ENCODE measurements at places on chromosomes 13 and 19. TPM values are rescaled to one million over a fixed set of nuclear protein-coding genes. Genes with fewer than 3 reads are reported as not detected.

- H3K36me3 ChIP-seq = peaks cover 13% of the 10 kb centered on the region
- no peak overlapping the region for H3K4me3 ChIP-seq
- no peaks in the 10 kb centered on the region for H3K27me3 ChIP-seq
- DNase-seq = no peak
Measured at GRCh38 chr13:77980592-77980991, 62.0 kb upstream of the EDNRB start.

DNA sequence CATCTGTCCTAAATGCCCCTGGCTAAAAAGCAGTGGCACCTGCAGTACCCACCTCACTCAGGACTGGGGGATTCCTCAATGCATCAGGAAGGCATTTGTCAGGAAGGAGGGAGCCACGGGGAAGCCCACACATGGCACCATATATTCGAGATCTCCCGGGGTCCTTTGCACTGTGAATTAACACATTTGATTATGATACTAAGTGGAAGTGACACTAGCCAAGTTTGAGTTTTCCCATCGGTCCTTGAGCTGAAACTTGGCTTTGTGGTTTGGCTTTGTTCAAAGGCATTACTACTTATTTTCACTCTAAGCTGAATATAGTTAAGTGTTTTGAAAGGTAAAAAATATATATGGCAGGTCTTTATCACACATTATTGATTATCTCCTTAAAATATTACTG, 168.7 kb upstream of the MYO16 start:
- no peaks in the 10 kb centered on the region for H3K27me3 ChIP-seq
- DNase-seq = no peak
- no peaks in the 10 kb centered on the region for H3K4me1 ChIP-seq
- H3K36me3 ChIP-seq = no peaks in the 10 kb centered on the region
- no peak overlapping the region for H3K4me3 ChIP-seq
- no peak overlapping the region for H3K27ac ChIP-seq

DNA sequence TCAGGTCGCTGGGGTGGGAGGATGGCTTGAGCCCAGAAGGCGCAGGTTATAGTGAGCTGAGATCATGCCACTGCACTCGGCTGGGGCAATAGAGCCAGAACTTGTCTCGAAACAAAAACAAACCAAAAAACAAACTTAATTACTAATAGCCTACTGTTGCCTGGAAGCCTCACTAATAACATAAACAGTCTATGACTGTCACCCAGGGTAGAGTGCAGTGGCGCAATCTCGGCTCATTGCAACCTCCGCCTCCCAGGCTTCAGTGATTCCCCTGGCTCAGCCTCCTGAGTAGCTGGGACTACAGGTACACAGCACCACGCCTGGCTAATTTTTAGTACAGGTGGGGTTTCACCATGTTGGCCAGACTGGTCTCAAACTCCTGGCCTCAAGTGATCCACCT, 18.0 kb downstream of the CATSPERD start:
- H3K4me3 ChIP-seq = no peak overlapping the region
- H3K36me3 ChIP-seq = no peaks in the 10 kb centered on the region
- no peak for DNase-seq

- no peak overlapping the region for H3K4me3 ChIP-seq
- no peaks in the 10 kb centered on the region for H3K36me3 ChIP-seq
- peaks cover 32% of the 10 kb centered on the region for H3K27me3 ChIP-seq
- DNase-seq = no peak
- no peak overlapping the region for H3K27ac ChIP-seq
- H3K4me1 ChIP-seq = peaks cover 11% of the 10 kb centered on the region
Measured at GRCh38 chr19:47435196-47435595, 15.9 kb upstream of the MEIS3 start.

The ZNF888 gene
- 9.8 TPM for total RNA-seq

The NPHS1 gene
- 1.7 TPM for total RNA-seq

The MBD3L2 gene
- not detected for total RNA-seq

The ZNF723 gene
- not detected for total RNA-seq

The GRIN2D gene
- total RNA-seq = 23.0 TPM

The ATXN8OS gene
- not detected for total RNA-seq

The ZNF470 gene
- 6.2 TPM for total RNA-seq

The NCAN gene
- total RNA-seq = 1.9 TPM

The SPART gene
- total RNA-seq = 95.7 TPM

Measured in WTC11 (cell line).